Neural progenitor cell (in vitro differentiated cells): ENCODE measurements at places on chromosomes 2 and 18. TPM values are rescaled to one million over a fixed set of nuclear protein-coding genes. Genes with fewer than 3 reads are reported as not detected.

- no peak for DNase-seq
Observed at GRCh38 chr2:239275847-239276831, 124.7 kb downstream of the HDAC4 start.

GRCh38 chr2:134508391-134508790 is 210.4 kb downstream of the TMEM163 start:
- DNase-seq = peak; percentile 23

ID2 gene
- total RNA-seq = 140 and 224 TPM in 2 replicates

- DNase-seq = no peak
Observed at GRCh38 chr2:15364561-15364960, 196.6 kb downstream of the NBAS start.

DNA sequence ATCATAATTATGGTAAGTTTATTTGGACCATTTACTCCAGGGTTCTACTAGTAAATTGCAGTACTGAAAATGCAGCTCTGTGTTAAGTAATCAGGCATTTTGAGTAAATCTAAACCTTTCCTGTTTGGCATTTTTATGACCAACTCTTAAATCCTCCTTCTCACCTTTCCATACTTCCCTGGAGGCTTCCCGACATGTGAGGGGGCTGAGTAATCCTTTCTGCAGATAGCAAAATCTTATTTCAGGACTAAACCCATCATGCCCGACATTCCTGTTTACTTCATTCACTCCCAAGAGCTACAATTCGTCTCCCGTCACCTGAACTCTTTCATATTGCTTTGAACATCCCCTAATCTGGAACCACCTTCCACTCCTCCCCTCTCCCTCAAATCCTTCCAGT is 296.6 kb downstream of the IKZF2 start:
- no peak for DNase-seq

- no peak for DNase-seq
Observed at GRCh38 chr18:7980656-7981055, 413.5 kb downstream of the PTPRM start.

DNA sequence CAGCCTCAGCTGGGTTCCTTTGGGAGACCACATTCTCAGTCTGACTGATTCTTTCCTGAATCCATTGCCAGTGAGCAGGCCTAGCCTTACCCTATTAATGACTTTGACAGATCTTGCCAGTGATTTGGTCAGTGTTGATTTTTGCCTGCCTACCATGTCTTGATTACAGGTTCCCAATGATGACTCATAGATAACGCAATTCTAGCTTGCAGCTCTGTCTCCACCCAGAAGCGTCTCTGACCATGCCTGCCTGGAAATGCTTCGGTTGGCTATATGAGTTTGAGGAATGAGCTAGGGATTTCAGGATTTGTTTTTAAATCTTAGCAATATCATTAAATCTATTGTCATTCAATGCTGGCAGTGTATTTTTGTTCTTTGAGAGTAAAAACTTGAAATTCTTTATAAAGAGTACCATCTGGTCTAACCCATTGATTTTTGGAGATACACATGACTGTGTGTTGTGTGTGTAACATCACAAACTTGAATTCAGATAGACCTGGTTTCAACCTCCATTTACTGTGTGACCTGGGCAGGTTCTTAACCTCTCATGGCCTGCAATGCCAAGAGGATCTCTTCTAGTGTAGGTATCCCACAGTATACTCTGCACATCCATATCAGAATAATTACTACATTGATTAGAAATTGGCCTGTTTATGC is 57.0 kb downstream of the CCDC150 start:
- no peak for DNase-seq

GRCh38 chr2:2660789-2661355 is 329.8 kb upstream of the MYT1L start:
- DNase-seq = no peak

DNA sequence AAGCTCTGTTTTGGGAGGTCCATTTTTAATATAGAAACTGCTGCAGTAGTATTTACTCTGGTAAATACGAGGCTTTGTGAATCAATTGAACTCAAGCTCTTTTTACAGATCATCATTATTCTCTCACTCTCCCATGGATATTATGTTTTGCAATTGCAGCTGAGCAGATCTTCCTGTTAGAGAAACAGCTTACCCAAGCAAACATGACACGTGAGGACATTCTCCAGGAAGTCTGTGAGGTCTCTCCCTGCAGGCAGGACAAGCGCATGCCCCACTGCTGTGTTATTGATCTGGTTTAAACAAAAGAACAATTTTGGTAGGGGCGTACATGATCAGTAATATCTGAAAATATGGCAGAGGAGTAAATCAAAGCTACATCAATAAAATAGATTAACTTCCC is 72.1 kb downstream of the COL6A3 start:
- DNase-seq = no peak
